Lung (tissue), 17 donors: ENCODE measurements at places on chromosomes 1 and 21. TPM values are rescaled to one million over a fixed set of nuclear protein-coding genes. Genes with fewer than 3 reads are reported as not detected.

Gene ZBTB8A
- 8.4 TPM for total RNA-seq

Gene LENEP
- not detected for total RNA-seq

Gene PCSK9
- total RNA-seq: 47.2 TPM

Gene HLCS
- 27.1 TPM for total RNA-seq

Gene OR2L13
- not detected for total RNA-seq

GRCh38 chr21:29194847-29195246 lies 64.4 kb downstream of the MAP3K7CL start:
- H3K27ac ChIP-seq: no peak overlapping the region
- no peaks in the 10 kb centered on the region for H3K36me3 ChIP-seq
- DNase-seq: no peak
- H3K27me3 ChIP-seq: no peaks in the 10 kb centered on the region
- H3K4me3 ChIP-seq: no peak overlapping the region

DNA sequence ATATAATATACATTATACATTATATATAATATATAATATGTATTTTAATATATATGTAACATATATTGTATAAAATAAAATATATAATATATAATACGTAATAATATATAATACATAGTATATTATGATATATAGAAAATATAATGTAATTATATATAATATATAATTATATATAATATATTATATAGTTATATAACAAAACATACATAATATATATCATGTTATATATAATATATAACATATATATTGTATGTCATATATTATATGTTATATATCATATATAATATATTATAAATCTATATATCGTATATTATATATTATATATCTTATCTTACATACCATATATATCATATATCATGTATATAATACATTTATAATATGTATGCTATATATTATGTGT lies 248.2 kb upstream of the TPTE start:
- H3K27me3 ChIP-seq: no peaks in the 10 kb centered on the region
- no peaks in the 10 kb centered on the region for H3K36me3 ChIP-seq
- no peak overlapping the region for H3K4me3 ChIP-seq
- no peak for DNase-seq
- no peaks in the 10 kb centered on the region for H3K4me1 ChIP-seq
- H3K27ac ChIP-seq: no peak overlapping the region

- H3K36me3 ChIP-seq: no peaks in the 10 kb centered on the region
- no peaks in the 10 kb centered on the region for H3K4me1 ChIP-seq
- no peaks in the 10 kb centered on the region for H3K27me3 ChIP-seq
- no peak overlapping the region for H3K4me3 ChIP-seq
- H3K27ac ChIP-seq: no peak overlapping the region
- no peak for DNase-seq
Observed at GRCh38 chr1:101728029-101728428, 268.7 kb downstream of the OLFM3 start.

GRCh38 chr21:16891821-16892220 lies 621.0 kb upstream of the CXADR start:
- no peak overlapping the region for H3K4me3 ChIP-seq
- no peak overlapping the region for H3K27ac ChIP-seq
- H3K36me3 ChIP-seq: no peaks in the 10 kb centered on the region
- DNase-seq: no peak
- no peaks in the 10 kb centered on the region for H3K27me3 ChIP-seq

DNA sequence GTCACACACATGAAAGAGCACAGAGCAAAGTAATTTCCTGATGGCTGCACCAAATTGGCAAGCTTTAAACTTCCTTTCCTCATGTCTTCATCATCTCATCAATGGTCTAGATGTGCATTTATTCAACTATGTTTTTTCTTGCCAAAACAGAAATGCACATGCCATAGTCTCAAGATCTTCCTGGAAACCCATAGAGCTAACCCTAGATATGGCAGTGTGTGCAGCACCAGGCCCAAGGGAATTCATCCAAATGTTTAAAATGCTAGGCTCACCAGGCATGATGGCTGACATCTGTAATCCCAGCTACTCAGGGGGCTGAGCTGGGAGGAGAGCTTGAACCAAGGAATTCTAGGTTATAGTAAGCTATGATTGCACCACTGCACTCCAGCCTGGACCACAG lies 31.2 kb upstream of the PALMD start:
- no peak overlapping the region for H3K27ac ChIP-seq
- no peaks in the 10 kb centered on the region for H3K36me3 ChIP-seq
- DNase-seq: peak; percentile 16
- no peaks in the 10 kb centered on the region for H3K27me3 ChIP-seq
- H3K4me1 ChIP-seq: no peaks in the 10 kb centered on the region
- H3K4me3 ChIP-seq: no peak overlapping the region

GRCh38 chr1:179166663-179167417 lies 62.6 kb downstream of the ABL2 start:
- H3K27me3 ChIP-seq: no peaks in the 10 kb centered on the region
- H3K4me1 ChIP-seq: no peaks in the 10 kb centered on the region
- no peak for DNase-seq
- H3K36me3 ChIP-seq: no peaks in the 10 kb centered on the region

DNA sequence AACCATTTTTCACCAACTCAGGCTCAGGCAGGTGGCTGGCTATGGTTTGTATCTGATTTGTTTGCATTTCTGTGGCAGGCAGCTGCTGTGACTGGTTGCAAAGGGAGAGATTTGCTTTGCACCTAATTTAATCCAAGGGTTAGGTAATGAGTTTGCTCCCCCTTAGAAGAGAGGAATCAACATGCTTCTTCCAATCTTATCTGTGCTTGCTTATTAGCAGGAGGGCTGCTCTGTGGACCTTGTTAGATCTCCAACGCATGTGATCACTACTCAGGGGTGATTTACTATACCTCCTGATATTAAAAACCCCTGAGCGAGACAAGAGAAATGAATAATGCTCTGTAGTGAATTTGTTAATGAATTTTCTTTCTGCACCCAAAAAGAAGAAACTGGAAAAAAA lies 20.5 kb downstream of the OLFML3 start:
- H3K36me3 ChIP-seq: no peaks in the 10 kb centered on the region
- H3K27me3 ChIP-seq: no peaks in the 10 kb centered on the region
- H3K27ac ChIP-seq: no peak overlapping the region
- DNase-seq: no peak
- peaks cover 4% of the 10 kb centered on the region for H3K4me1 ChIP-seq
- no peak overlapping the region for H3K4me3 ChIP-seq

DNA sequence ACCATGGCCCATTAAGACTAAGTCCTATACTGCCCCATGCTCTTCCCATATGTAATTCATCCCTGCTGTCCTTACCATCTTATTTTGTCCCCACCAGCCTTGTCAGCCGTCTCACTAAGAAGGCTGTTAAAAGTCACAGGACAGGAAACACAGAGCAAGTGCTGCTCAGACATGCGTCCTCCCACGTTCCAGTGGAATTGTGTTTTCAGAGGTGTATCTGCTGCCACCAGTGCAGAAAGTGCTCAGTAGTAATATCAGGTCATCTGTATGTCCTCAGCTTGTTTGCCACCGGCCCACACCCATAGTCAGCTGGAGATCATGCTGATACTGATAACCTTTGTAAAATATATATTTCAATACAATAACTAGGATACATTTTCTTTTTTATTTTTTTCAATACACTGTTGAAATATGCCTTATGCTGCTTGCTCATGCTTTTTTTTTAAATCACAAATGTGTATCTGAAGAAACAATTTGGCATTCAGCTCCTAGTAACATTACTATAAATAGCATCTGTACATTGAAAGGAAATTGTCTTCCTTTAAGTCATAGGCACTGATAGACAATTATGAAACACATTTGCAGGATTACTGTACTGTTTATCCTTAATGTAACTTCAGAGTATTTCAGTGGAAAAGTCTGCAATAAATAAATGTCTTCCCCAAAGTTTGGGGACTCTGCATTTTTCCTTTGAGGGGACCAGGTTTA lies 156.9 kb downstream of the EDEM3 start:
- no peak overlapping the region for H3K27ac ChIP-seq
- peaks cover 11% of the 10 kb centered on the region for H3K4me1 ChIP-seq
- H3K27me3 ChIP-seq: no peaks in the 10 kb centered on the region
- H3K36me3 ChIP-seq: no peaks in the 10 kb centered on the region
